Endothelial cell (in vitro differentiated cells): ENCODE measurements at places on chromosomes 3 and 15. TPM values are rescaled to one million over a fixed set of nuclear protein-coding genes. Genes with fewer than 3 reads are reported as not detected.
A peak's percentile ranks its signal among the peaks of the same experiment; 100 is the strongest.

Gene ERC2
- 20.5 TPM for total RNA-seq

Gene EIF4E3
- 5.2 TPM for total RNA-seq

Gene HRG
- total RNA-seq, result not detected

Gene LDHAL6B
- total RNA-seq, result not detected

Gene CXCR6
- total RNA-seq, result not detected

Gene ROPN1
- total RNA-seq, result not detected

Gene ANKRD63
- total RNA-seq, result not detected

Gene VGLL3
- total RNA-seq, result 0.36 TPM

Gene NANOGP8
- total RNA-seq, result 0.64 TPM

Gene ASB14
- not detected for total RNA-seq

Gene MUSTN1
- 1.1 TPM for total RNA-seq

Gene PRRT3
- total RNA-seq, result 1.9 TPM

DNA sequence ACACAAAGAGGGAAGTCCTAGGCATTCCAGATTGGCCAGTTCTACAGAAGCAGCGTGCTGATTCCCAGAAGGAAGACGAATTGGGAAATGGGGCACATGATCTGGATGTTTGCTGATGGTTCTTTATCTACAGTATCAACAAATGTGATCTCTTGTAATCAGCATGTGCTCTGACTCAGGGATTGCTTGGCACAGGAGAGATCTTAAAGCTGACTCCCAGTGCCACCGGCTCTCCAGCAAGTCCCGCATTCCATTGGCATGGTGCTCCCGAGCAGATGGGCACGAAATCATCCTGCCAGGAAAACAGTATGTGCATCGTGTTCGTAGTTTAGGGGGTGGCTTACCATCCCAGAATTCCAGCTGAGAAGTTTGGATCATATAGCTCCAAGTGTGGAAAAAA is 259.9 kb upstream of the NR2F2 start:
- H3K27ac ChIP-seq, result no peak overlapping the region
- H3K4me3 ChIP-seq, result no peak overlapping the region
- H3K36me3 ChIP-seq, result no peaks in the 10 kb centered on the region
- peaks cover 2% of the 10 kb centered on the region for H3K27me3 ChIP-seq

DNA sequence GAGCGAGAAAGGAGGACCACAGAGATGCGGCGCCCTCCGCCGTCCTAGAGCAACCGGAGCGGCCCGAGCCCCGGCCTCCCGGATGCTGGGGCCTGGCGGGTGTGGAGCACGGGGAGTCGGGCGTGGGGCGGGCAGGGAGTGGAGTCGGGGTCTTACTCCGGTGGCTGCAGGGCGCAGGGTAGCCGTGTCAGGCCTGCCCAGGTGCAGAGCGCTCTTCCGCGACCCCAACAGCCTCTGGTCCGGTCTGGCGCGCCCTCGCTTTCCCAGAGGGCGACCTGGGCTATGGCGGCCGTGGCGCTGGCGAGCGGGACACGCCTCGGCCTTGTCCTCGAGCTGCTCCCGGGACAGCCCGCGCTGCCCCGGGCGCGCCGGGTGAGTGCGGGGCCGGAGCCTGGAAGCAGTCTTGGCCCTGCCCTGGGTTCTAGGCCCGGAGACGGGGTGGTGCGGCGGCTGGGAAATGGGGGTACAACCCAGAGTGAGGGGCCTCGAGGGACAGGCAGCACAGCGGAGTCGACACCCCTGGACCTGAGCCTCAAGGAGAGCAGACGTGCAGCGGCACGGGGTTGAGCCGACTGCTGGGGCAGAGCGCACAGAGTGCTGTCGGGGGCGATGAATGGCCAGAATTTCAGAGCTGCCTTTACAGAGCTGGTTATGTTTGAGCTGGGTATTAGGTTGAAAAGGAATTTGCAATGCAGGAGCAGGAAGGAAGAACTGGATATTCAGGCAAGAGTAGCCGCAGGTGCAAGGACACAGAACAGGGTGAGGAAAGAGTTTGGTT is at the start of gene ZNF662:
TSS of gene ZNF662 (plus strand) at position 73 of the 778 bp plus-strand sequence. CDS start 1,973 bp downstream, outside the sequence.
- H3K4me1 ChIP-seq, result no peaks in the 10 kb centered on the region
- no peak within 1 kb of the TSS for H3K27ac ChIP-seq
- H3K36me3 ChIP-seq, result peaks cover 13% of the 10 kb centered on the region
- no peak for DNase-seq
- no peak within 1 kb of the TSS for H3K4me3 ChIP-seq
- peaks cover 15% of the 10 kb centered on the region for H3K27me3 ChIP-seq

DNA sequence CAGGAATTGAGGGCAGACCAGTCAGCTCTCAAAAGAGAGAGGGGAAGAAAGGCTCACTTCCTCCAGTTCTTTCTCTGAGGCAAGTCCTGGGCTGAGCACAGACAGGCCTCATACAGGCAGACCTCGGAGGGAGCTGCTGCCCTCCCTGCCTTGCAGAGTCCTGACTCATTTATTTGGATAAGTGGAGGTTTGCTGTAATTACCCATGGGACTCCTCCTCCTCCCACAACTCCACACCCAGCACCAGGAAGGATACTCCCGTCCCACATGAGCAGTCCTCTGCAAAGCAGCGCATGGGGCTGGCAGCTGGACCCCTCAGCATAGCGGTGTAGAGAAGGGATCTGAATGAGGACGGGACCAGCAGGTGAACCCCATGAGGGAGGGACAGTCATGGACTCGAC is 13.4 kb upstream of the SCN10A start:
- peaks cover 2% of the 10 kb centered on the region for H3K27me3 ChIP-seq
- no peak overlapping the region for H3K27ac ChIP-seq
- H3K36me3 ChIP-seq, result peaks cover 6% of the 10 kb centered on the region
- H3K4me1 ChIP-seq, result peaks cover 5% of the 10 kb centered on the region
- no peak overlapping the region for H3K4me3 ChIP-seq

- H3K27me3 ChIP-seq, result peaks cover 5% of the 10 kb centered on the region
- H3K36me3 ChIP-seq, result no peaks in the 10 kb centered on the region
- no peak overlapping the region for H3K4me3 ChIP-seq
- DNase-seq, result no peak
- H3K4me1 ChIP-seq, result no peaks in the 10 kb centered on the region
Measured at GRCh38 chr3:177212278-177212610, 15.0 kb upstream of the TBL1XR1 start.

DNA sequence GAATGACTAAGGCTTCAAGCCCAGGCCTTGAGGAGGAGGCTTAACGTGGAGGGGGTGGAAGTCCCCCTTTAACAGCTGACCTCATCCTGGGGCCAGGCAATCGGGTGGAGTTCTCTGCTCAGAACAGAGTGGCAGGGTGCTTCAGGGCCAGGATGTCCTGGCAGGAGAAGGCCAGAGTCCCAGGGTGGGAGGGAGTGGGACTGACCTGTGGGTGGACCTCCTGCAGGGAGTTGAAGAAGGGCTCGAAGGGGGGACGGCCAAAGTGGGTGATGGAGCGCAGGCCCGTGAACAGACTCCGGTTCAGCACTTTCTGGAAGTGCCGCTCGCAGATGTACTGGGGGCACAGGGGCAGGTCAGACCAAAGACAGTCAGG is 19.6 kb downstream of the DUOX2 start:
- no peak overlapping the region for H3K4me3 ChIP-seq
- peaks cover 5% of the 10 kb centered on the region for H3K36me3 ChIP-seq
- peaks cover 12% of the 10 kb centered on the region for H3K27me3 ChIP-seq
- no peak overlapping the region for H3K27ac ChIP-seq
- DNase-seq, result no peak

GRCh38 chr3:73435055-73435454 is 189.7 kb downstream of the PDZRN3 start:
- DNase-seq, result no peak
- H3K27ac ChIP-seq, result no peak overlapping the region
- peaks cover 4% of the 10 kb centered on the region for H3K4me1 ChIP-seq

GRCh38 chr15:27956285-27956684 is 142.8 kb downstream of the OCA2 start:
- no peak overlapping the region for H3K4me3 ChIP-seq
- no peaks in the 10 kb centered on the region for H3K4me1 ChIP-seq
- DNase-seq, result no peak
- H3K36me3 ChIP-seq, result no peaks in the 10 kb centered on the region

- no peak overlapping the region for H3K27ac ChIP-seq
- no peaks in the 10 kb centered on the region for H3K4me1 ChIP-seq
- H3K4me3 ChIP-seq, result no peak overlapping the region
- no peaks in the 10 kb centered on the region for H3K27me3 ChIP-seq
- no peak for DNase-seq
Measured at GRCh38 chr3:160956785-160957184, 148.4 kb downstream of the B3GALNT1 start.

GRCh38 chr3:50936389-50936788 is 261.7 kb downstream of the DOCK3 start:
- no peaks in the 10 kb centered on the region for H3K4me1 ChIP-seq
- no peak overlapping the region for H3K27ac ChIP-seq
- peaks cover 4% of the 10 kb centered on the region for H3K36me3 ChIP-seq
- no peak overlapping the region for H3K4me3 ChIP-seq

GRCh38 chr3:172147113-172147818 is 107.9 kb downstream of the FNDC3B start:
- no peak overlapping the region for H3K4me3 ChIP-seq
- H3K27ac ChIP-seq, result no peak overlapping the region
- peaks cover 2% of the 10 kb centered on the region for H3K27me3 ChIP-seq
- peaks cover 33% of the 10 kb centered on the region for H3K36me3 ChIP-seq
- H3K4me1 ChIP-seq, result peaks cover 69% of the 10 kb centered on the region

DNA sequence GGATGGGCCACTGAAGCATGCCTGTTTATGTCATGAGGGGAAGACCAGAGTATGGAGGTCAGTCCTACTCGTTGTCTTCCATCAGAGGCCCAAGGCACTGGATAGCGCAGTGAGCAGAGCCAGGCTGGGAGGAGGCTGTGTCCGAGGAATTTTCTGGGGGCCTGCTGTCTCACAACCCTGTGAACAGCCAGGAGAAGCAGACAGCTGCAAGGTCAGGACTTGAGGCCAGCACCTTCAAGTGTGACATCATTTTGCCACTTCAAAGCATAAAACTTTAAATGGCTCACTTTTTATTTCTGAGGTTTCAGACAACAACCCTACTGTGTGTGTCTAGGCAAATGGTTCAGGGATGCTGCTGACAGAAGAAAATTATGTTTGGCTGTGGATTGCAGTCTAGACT is 47.2 kb downstream of the TMED3 start:
- no peak for DNase-seq
- H3K27me3 ChIP-seq, result peaks cover 2% of the 10 kb centered on the region
- no peak overlapping the region for H3K4me3 ChIP-seq
- no peaks in the 10 kb centered on the region for H3K36me3 ChIP-seq

- H3K4me3 ChIP-seq, result no peak overlapping the region
- H3K27ac ChIP-seq, result no peak overlapping the region
- H3K4me1 ChIP-seq, result no peaks in the 10 kb centered on the region
- H3K36me3 ChIP-seq, result no peaks in the 10 kb centered on the region
- no peaks in the 10 kb centered on the region for H3K27me3 ChIP-seq
Measured at GRCh38 chr3:104436506-104436905, 930.2 kb upstream of the ALCAM start.

- peaks cover 15% of the 10 kb centered on the region for H3K27me3 ChIP-seq
- H3K4me1 ChIP-seq, result peaks cover 57% of the 10 kb centered on the region
- peak overlapping the region; percentile 98 for H3K4me3 ChIP-seq
- H3K36me3 ChIP-seq, result no peaks in the 10 kb centered on the region
- peak overlapping the region; percentile 49 for H3K27ac ChIP-seq
- DNase-seq, result no peak
Measured at GRCh38 chr3:171457607-171458061, 2.6 kb downstream of the TNIK start.

- H3K4me3 ChIP-seq, result no peak overlapping the region
- no peaks in the 10 kb centered on the region for H3K27me3 ChIP-seq
- H3K4me1 ChIP-seq, result no peaks in the 10 kb centered on the region
- DNase-seq, result no peak
- H3K27ac ChIP-seq, result no peak overlapping the region
Measured at GRCh38 chr3:179473565-179473964, 22.3 kb upstream of the GNB4 start.

DNA sequence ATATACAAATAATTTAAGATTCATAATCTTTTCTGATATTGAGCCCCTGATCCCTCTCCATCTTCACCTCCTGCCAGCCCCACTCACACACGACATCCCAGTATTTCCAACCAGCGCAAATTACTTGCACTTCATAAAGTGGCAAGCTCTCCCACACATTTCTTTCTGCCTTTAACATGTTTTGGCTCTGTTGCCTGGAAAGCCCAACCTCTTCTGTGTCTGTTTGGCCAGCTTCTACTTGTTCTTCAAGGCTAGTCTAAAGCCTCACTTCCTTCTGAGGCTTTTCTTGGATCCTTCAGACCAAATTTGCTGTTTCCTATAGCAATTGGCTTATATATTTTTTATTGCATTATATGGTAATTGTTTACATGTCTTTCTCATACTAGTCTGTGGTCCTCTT is 5.1 kb upstream of the TM6SF1 start:
- peaks cover 6% of the 10 kb centered on the region for H3K27me3 ChIP-seq
- DNase-seq, result no peak
- peaks cover 4% of the 10 kb centered on the region for H3K36me3 ChIP-seq

DNA sequence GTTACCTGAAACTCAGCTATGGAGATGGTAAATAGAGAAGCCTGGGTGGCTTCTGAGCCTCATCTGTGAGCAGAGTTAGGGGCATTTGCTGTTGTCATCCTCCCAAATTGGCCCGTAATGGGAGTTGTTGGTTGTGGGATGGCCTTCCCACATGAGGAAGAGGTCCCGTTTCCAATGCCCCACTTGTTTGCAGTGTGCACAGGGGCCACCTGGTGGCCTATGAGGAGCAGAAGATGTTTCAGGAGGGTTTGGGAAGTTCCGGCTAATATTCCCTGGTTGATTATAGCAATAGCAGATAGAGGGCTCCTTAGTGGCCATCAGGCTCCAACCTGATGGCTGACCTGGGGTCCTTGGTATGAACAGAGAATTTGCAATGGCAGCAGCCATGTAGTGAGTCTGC is 1546.5 kb downstream of the OTOL1 start:
- H3K4me3 ChIP-seq, result no peak overlapping the region
- H3K27me3 ChIP-seq, result no peaks in the 10 kb centered on the region
- no peaks in the 10 kb centered on the region for H3K4me1 ChIP-seq
- H3K27ac ChIP-seq, result no peak overlapping the region
- DNase-seq, result no peak

GRCh38 chr3:177565981-177566380 is 368.7 kb upstream of the TBL1XR1 start:
- no peaks in the 10 kb centered on the region for H3K27me3 ChIP-seq
- no peak overlapping the region for H3K4me3 ChIP-seq
- no peaks in the 10 kb centered on the region for H3K36me3 ChIP-seq
- H3K4me1 ChIP-seq, result no peaks in the 10 kb centered on the region
- DNase-seq, result no peak

DNA sequence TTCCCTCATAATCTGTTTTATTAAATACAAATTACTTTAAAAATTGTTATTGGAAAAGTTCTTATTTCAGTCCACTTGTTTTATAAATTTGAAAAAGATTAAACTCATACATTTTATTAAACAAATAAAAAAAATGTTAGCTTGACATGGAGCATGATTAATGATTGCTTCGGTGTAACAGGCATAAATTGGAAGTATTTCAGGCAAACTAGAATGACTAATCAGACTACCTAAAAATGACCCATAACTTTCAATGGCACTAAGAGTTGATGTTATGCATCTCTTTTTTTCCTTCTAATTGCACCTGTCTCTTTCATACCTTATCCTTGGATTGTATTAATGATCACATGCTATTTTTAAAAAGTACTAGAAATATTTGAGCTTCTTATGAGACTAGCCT is 343.3 kb downstream of the ZNF385D start:
- no peak for DNase-seq
- H3K27me3 ChIP-seq, result no peaks in the 10 kb centered on the region
- no peak overlapping the region for H3K27ac ChIP-seq
- no peak overlapping the region for H3K4me3 ChIP-seq
- H3K36me3 ChIP-seq, result no peaks in the 10 kb centered on the region

GRCh38 chr15:62545467-62546227 is 380.6 kb upstream of the C2CD4B start:
- H3K36me3 ChIP-seq, result no peaks in the 10 kb centered on the region
- H3K4me3 ChIP-seq, result no peak overlapping the region
- DNase-seq, result no peak
- H3K4me1 ChIP-seq, result peaks cover 5% of the 10 kb centered on the region
- H3K27ac ChIP-seq, result no peak overlapping the region
